Dorsolateral prefrontal cortex (tissue), 122 donors: ENCODE measurements at places on chromosomes 7 and 10.

DNA sequence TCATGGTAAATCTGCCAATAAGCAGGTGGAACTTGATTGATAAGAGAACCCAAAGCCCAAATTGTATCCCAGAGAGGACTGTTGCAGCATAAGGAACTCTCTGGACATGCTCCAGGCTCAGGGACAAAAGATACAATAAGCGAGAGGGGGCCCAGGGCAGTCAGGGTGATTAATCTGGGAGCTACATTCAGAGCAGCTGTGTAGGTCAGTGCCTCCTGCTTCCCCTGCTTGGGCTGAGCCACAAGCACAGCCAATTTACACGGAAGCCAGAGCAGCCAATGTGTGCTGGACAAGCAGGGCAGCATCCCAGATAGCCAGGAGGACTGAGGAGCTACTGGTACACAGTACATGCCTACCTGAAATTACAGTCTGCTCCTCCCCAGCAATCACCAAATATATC, 24.2 kb downstream of the MYPN start:
- no peak for DNase-seq

DNA sequence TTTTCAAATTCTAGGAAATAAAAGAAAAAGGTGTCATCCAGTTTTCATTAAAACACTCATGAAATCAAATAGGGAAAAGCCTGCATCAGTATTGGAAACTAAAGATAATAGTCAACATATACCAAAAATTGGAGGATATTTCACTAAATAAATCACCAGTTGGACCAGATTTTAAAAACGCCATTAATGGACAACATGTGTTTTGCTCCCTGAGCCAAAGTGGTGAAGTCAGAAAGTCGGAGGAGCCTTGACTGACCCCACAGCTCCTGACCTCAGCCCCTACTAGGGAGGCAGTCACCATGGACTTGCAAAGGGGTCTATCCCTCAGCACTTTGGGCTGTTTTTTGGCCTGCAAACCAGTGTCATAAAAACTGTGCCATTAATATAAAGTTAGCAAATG, 98.3 kb upstream of the SEC61G start:
- no peak for DNase-seq

- no peak for DNase-seq
Observed at GRCh38 chr10:59879363-59879913, 26.9 kb downstream of the CCDC6 start.

DNA sequence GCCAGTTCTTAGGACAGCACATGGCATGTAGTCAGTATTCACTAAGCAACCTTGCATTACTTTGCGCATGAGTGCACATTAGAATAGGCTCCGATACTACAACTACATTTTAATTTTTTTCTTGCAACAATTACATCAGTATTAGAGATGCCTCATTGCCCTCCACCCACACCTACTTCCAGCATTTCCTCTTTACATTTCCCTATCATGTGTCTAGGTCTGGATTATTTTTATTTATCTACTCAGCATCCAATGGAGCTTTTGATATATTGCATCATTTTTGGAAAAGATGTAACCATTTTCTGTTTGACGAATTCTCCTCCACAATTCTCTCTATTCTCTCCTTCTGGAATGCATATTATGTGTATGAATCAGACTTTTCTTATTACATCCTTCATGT, 258.2 kb upstream of the GLI3 start:
- DNase-seq, result no peak

GRCh38 chr10:55782181-55782580, 578.9 kb downstream of the ZWINT start:
- no peak for DNase-seq

DNA sequence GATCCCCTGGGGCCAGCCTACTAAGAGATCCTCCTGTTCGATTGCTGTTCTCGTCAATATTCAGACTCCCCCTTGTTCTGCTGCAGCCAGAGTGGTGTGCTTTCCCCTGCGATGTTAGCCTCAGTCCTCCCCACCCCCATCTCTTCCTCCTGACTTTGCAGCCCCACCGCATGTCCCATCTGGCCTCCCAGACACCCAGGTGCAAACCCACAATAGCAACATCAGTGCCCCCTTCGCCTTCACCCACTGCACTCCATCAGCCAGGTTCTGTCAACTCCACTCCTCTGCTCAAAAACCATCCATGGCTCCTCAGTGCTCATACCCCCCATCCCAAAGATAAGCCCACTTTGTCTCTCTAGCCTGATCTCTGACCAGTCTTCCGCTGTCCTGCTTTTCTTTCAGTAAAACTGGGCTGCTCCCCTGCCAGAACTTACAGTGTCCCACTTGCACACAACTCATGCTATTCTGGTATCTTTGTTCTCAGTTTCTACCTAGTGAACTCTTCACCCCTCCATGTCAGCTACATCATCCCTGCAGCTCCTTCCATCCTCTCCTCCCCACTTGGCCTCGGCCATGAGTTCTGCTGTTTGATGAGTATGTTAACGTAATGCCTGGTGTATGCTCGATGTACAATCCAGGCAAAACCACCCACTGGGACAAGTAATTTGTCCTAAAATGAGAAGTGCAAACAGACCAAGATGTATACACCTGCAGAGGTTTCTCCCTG, 26.6 kb downstream of the COL13A1 start:
- no peak for DNase-seq

- DNase-seq, result no peak
Observed at GRCh38 chr10:12583891-12584595, 234.7 kb downstream of the CAMK1D start.

- DNase-seq, result peak; percentile 44
Observed at GRCh38 chr10:95242581-95243317, 48.1 kb downstream of the PDLIM1 start.
